ENCODE measurements at places on chromosomes 4 and X. TPM values are rescaled to one million over a fixed set of nuclear protein-coding genes. Genes with fewer than 3 reads are reported as not detected.

The NUDT11 gene
- total RNA-seq = not detected

The MGARP gene
- 0.36 TPM for total RNA-seq

The ITGB1BP2 gene
- total RNA-seq = 93.1 TPM

The ZIC3 gene
- total RNA-seq = not detected

DNA sequence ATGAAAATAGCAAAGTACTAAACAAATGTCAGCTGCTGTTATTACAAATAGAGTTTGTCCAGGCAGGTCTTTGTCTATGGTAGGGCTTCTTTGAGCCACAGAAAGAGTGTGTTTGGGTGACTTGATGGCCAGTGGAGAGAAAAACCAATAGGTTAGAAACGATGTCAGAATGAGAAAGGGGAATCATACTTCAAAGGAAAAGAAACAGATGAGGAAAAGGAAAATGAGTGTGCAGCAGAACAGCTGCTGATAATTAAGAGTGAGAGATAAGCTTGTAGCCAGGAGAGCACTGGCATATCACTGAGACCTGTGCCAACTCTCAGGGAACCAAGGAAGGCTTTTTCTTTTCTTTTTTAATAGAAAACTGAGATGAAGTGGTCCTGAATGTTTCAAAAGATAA lies 257.2 kb downstream of the ARHGAP24 start:
- H3K27ac ChIP-seq = peak overlapping the region; percentile 42
- no peaks in the 10 kb centered on the region for H3K27me3 ChIP-seq
- H3K36me3 ChIP-seq = no peaks in the 10 kb centered on the region
- peaks cover 22% of the 10 kb centered on the region for H3K4me1 ChIP-seq

DNA sequence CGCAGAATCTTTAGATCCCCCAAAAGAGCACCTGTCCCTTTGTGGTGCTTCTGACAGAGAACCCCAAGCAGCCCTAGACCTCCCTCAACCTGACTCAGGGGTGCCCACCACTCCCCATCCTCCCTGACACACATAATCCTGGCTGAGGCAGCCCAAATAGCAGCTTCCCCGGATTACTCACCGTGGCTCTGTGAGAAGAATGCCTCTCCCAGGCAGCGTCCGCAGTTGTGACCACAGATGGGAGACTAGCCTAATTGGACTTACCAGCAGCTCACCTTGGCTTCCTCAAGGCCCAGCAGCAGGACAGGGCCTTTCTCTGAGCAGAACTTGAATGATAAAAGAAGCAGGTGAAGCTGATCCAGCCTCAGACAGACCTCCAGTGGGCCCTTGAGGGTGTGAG lies 10.3 kb upstream of the ODAPH start:
- H3K36me3 ChIP-seq = peaks cover 33% of the 10 kb centered on the region
- no peaks in the 10 kb centered on the region for H3K27me3 ChIP-seq
- DNase-seq = no peak
- H3K27ac ChIP-seq = no peak overlapping the region
- peaks cover 3% of the 10 kb centered on the region for H3K4me1 ChIP-seq

DNA sequence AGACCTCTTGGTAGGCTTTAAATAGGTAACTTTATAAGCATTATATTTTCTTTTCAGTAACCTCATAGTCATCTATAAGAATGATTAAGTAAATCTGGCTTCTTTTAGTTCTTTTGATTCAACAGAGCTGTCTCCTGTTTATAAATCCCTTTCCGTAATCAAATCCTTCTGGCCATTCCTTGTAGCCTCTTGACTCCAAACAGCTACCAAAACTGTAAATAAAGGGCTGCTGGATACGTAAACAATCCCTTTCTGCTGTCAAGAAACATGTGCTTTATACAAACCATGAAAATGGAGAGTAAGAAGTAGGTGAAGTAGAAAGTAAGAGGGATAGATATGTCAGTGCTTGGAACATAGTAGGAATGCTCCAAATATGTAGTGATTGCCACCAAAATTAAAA lies 183.2 kb upstream of the CASK start:
- no peak overlapping the region for H3K27ac ChIP-seq
- H3K27me3 ChIP-seq = peaks cover 29% of the 10 kb centered on the region
- no peaks in the 10 kb centered on the region for H3K4me1 ChIP-seq
- no peak overlapping the region for H3K4me3 ChIP-seq
- DNase-seq = no peak

- H3K36me3 ChIP-seq = no peaks in the 10 kb centered on the region
- no peaks in the 10 kb centered on the region for H3K4me1 ChIP-seq
- no peaks in the 10 kb centered on the region for H3K27me3 ChIP-seq
Observed at GRCh38 chrX:133005616-133006015, 47.2 kb upstream of the HS6ST2 start.

DNA sequence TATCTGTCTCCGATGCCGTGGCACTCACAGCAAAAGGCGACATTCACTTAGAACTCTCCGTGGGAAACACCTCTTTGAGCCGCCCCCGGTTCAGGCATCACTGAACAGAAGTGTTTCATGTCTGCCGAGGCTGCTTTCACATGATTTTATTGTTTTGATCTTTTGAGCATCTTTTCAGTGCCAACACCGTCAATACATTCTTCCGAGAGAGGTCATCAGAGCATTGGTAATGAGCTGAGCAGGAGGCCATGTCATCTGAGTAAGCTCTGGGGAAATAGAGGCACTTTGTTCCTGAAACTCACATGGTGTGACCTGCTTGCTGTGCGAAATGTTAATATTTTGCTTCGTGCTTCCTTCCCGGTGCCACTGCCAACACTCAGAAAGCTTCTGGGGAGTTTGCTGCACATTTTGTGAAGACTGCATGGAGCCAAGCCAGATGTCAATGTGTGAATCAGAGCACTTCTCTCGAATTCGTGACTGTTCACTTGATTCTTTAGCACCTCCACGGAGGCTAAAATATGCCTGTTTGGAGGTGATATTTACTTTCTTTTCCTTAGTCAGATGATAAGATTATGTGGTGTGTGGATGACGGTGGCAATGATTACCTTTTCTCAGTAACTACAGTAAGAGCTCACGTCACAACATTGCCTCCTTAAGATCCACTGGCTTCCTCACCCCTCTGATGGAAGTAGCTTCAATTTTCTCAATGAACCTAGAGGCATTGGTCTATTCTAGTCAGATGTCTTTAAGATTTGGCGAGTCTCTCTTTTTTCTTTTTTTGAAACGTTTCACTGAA lies 222.3 kb upstream of the HS3ST1 start:
- H3K4me3 ChIP-seq = peak overlapping the region; percentile 9
- no peak overlapping the region for H3K27ac ChIP-seq
- no peaks in the 10 kb centered on the region for H3K4me1 ChIP-seq
- DNase-seq = no peak

DNA sequence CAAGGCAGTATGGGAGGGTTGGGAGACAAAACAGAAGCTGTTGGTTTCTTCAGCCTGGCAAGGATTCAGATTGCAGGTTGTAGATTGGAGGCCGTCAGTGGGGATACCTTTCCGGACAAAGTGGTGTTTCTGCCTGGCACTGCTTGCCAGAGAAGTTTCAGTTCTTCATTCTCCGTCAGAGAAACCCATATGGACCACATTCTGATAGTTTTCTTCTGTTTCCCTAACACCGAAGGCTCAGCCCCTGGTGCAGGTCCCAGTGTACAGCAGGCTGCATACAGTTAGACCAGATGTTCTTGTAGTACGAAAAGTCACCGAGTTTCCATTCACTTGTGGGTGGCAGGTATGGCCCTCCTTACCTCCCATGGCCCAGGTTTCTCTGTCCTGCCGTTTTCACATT lies 107.3 kb downstream of the PTTG2 start:
- H3K36me3 ChIP-seq = peaks cover 38% of the 10 kb centered on the region
- H3K27me3 ChIP-seq = no peaks in the 10 kb centered on the region
- H3K4me1 ChIP-seq = peaks cover 6% of the 10 kb centered on the region
- H3K4me3 ChIP-seq = no peak overlapping the region

- DNase-seq = no peak
- no peak overlapping the region for H3K27ac ChIP-seq
- no peaks in the 10 kb centered on the region for H3K27me3 ChIP-seq
- no peak overlapping the region for H3K4me3 ChIP-seq
- H3K36me3 ChIP-seq = no peaks in the 10 kb centered on the region
- H3K4me1 ChIP-seq = no peaks in the 10 kb centered on the region
Observed at GRCh38 chrX:113868177-113868576, 715.7 kb upstream of the HTR2C start.

GRCh38 chr4:139902321-139903320 lies 237.0 kb downstream of the MGST2 start:
- no peak overlapping the region for H3K27ac ChIP-seq
- DNase-seq = no peak
- peaks cover 3% of the 10 kb centered on the region for H3K4me1 ChIP-seq
- H3K36me3 ChIP-seq = no peaks in the 10 kb centered on the region
- H3K27me3 ChIP-seq = no peaks in the 10 kb centered on the region

DNA sequence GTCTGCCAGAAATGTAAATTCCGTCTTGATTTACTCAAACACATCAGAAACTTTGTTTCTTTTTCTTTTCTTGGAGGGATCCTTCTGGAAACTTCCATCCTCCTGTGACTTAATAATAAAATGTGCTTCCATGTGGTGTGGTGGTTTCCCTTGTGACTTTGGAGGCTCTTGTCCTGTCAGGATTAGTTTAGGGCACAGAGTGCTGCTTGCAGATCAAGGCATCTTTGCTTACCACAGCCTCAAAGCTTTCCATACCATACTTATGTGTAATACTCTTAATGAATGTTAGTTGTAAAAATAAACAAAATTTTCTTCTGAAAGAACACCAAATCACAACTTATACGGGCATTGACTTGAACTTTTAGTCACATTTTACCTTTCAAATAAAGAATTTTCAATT lies 27.4 kb downstream of the GBA3 start:
- H3K36me3 ChIP-seq = no peaks in the 10 kb centered on the region
- DNase-seq = no peak
- H3K27ac ChIP-seq = no peak overlapping the region
- no peaks in the 10 kb centered on the region for H3K4me1 ChIP-seq
- no peaks in the 10 kb centered on the region for H3K27me3 ChIP-seq

- H3K4me1 ChIP-seq = no peaks in the 10 kb centered on the region
- no peak for DNase-seq
- H3K36me3 ChIP-seq = no peaks in the 10 kb centered on the region
- H3K4me3 ChIP-seq = no peak overlapping the region
- H3K27me3 ChIP-seq = no peaks in the 10 kb centered on the region
- no peak overlapping the region for H3K27ac ChIP-seq
Observed at GRCh38 chrX:24646745-24647182, 383 bp downstream of the PCYT1B start.

DNA sequence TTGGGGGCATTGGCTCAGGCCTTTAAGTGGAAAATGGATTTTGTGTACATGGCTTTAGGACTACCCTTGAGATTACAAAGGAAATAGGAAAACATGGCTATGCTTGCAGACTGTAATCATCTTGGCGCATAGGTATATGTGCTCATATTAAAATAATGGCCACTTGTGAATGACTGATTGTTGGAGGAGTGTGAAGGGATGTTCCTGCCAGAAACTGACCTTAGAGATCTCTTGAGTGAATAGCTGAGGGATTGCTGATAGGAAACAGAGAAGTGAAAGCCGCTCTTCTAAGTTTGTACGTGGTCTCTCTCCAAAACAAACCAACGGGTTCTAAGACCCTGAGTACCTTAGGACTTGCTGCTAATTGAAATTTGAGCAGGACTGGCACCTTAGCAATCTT lies 186.0 kb downstream of the MGST2 start:
- DNase-seq = no peak

DNA sequence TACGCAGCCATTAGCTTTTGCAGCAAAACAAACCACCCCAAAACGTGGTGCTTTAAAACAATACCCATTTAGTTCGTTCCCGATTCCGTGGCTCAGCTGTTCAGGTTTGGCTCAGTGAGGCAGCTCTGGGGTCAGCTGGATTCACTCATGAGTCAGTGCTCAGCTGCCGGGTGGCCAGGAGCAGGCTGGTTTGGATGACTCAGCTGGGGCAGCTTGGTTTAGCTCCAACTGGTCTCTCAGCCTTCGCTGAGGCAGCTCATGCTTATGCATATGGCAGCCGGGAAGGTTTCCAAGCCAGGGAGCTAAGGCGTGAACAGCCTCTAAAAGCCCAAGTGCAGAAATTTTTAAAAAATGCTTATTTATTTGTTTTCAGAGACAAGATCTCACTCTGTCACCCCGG lies 13.3 kb upstream of the CD99 start:
- no peaks in the 10 kb centered on the region for H3K36me3 ChIP-seq
- H3K4me1 ChIP-seq = peaks cover 11% of the 10 kb centered on the region
- H3K4me3 ChIP-seq = no peak overlapping the region
- H3K27me3 ChIP-seq = no peaks in the 10 kb centered on the region

GRCh38 chr4:76753814-76754213 lies 144.1 kb downstream of the SOWAHB start:
- H3K27me3 ChIP-seq = peaks cover 4% of the 10 kb centered on the region
- H3K4me3 ChIP-seq = no peak overlapping the region
- no peaks in the 10 kb centered on the region for H3K4me1 ChIP-seq
- peak overlapping the region; percentile 14 for H3K27ac ChIP-seq
- DNase-seq = no peak
- H3K36me3 ChIP-seq = no peaks in the 10 kb centered on the region

- H3K4me3 ChIP-seq = peak overlapping the region; percentile 61
- peak overlapping the region; percentile 65 for H3K27ac ChIP-seq
- peak; percentile 62 for DNase-seq
- peaks cover 11% of the 10 kb centered on the region for H3K4me1 ChIP-seq
Observed at GRCh38 chrX:11427453-11428071, 134.3 kb downstream of the AMELX start.

GRCh38 chr4:119138046-119138445 lies 2.4 kb downstream of the MYOZ2 start:
- H3K4me3 ChIP-seq = peak overlapping the region; percentile 38
- no peaks in the 10 kb centered on the region for H3K27me3 ChIP-seq
- no peaks in the 10 kb centered on the region for H3K36me3 ChIP-seq
- peak overlapping the region; percentile 90 for H3K27ac ChIP-seq

GRCh38 chrX:71870208-71871098 lies 40.2 kb upstream of the NHSL2 start:
- H3K27me3 ChIP-seq = peaks cover 43% of the 10 kb centered on the region
- no peak overlapping the region for H3K27ac ChIP-seq
- no peaks in the 10 kb centered on the region for H3K36me3 ChIP-seq
- H3K4me3 ChIP-seq = no peak overlapping the region
- H3K4me1 ChIP-seq = no peaks in the 10 kb centered on the region
- DNase-seq = no peak

DNA sequence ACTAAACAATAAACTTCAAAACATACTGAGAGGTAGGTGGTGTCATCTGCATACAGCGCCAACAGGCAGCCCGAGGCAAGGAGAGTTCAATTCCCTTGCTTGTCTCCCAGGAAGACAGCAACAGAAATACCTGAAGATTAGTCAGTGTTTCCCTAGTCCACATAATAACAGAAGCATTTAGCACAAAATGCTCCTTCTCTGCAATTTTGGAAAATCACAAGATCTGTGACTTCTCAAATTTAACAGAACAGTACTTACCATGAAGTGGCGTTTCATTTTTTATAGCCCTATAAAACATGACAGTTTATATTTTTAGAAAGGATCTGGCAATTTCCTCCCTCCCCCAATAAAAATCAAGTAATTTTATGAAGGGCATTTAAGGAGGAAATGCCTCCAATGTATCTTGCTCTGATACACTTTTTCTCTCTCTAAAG lies 67.1 kb upstream of the MYOZ2 start:
- no peak for DNase-seq
- no peak overlapping the region for H3K27ac ChIP-seq
- no peaks in the 10 kb centered on the region for H3K27me3 ChIP-seq
- no peaks in the 10 kb centered on the region for H3K4me1 ChIP-seq
- H3K36me3 ChIP-seq = no peaks in the 10 kb centered on the region

GRCh38 chrX:101025126-101025525 lies 26.8 kb downstream of the TRMT2B start:
- no peaks in the 10 kb centered on the region for H3K36me3 ChIP-seq
- DNase-seq = no peak
- H3K27ac ChIP-seq = no peak overlapping the region
- H3K4me1 ChIP-seq = no peaks in the 10 kb centered on the region
- no peak overlapping the region for H3K4me3 ChIP-seq
- no peaks in the 10 kb centered on the region for H3K27me3 ChIP-seq

Measured in heart right ventricle (tissue), 16 donors.